Activated CD4-positive, alpha-beta T cell treated with anti-CD3 and anti-CD28 coated beads, Interleukin-2, amount 10 ng/mL, durations not matched to agents 24 days and 14 days (primary cell): ENCODE measurements at places on chromosomes 4 and X. TPM values are rescaled to one million over a fixed set of nuclear protein-coding genes. Genes with fewer than 3 reads are reported as not detected.

- H3K36me3 ChIP-seq, result no peaks in the 10 kb centered on the region
- H3K27ac ChIP-seq, result no peak overlapping the region
- no peak for DNase-seq
- peaks cover 3% of the 10 kb centered on the region for H3K4me1 ChIP-seq
- H3K27me3 ChIP-seq, result peaks cover 5% of the 10 kb centered on the region
- H3K4me3 ChIP-seq, result no peak overlapping the region
Observed at GRCh38 chr4:1038948-1039492, 27.6 kb downstream of the FGFRL1 start.

DNA sequence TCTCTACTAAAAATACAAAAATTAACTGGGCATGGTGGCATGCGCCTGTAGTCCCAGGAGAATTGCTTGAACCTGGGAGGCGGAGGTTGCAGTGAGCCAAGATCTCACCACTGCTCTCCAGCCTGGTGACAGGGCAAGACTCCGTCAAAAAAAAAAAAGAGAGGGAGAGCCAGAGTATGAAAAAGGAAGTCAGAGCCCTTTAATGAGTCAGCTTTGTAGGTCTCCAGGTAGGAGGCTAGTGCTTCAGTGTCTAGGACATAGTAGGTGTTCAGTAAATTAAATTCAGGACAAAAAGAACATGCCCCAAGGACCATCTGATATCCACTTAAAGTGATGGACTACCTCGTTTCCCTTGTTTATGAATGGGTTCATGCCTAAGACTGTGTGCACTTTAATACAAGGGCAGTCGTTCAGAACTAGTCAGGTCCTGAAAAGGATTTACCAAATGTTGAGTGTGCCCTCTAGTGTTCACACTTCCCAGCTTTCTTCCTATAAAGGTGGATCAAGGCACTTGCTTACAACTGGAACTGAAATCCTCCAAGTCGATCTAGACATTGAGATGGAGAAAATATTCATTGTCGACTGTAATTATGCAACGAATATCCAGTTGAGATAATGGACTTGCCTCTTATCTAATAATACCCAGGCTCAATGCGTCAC, 29.0 kb downstream of the F9 start:
- no peak overlapping the region for H3K4me3 ChIP-seq
- no peaks in the 10 kb centered on the region for H3K4me1 ChIP-seq
- no peaks in the 10 kb centered on the region for H3K36me3 ChIP-seq
- DNase-seq, result peak; percentile 58
- H3K27me3 ChIP-seq, result no peaks in the 10 kb centered on the region

GRCh38 chrX:38085813-38086212, 79.5 kb downstream of the SYTL5 start:
- no peak overlapping the region for H3K27ac ChIP-seq
- no peak overlapping the region for H3K4me3 ChIP-seq
- H3K4me1 ChIP-seq, result no peaks in the 10 kb centered on the region

- peaks cover 1% of the 10 kb centered on the region for H3K27me3 ChIP-seq
- H3K27ac ChIP-seq, result no peak overlapping the region
- H3K4me1 ChIP-seq, result no peaks in the 10 kb centered on the region
- no peak for DNase-seq
- H3K36me3 ChIP-seq, result no peaks in the 10 kb centered on the region
- no peak overlapping the region for H3K4me3 ChIP-seq
Observed at GRCh38 chrX:31314921-31315320, 243.1 kb upstream of the FTHL17 start.

DNA sequence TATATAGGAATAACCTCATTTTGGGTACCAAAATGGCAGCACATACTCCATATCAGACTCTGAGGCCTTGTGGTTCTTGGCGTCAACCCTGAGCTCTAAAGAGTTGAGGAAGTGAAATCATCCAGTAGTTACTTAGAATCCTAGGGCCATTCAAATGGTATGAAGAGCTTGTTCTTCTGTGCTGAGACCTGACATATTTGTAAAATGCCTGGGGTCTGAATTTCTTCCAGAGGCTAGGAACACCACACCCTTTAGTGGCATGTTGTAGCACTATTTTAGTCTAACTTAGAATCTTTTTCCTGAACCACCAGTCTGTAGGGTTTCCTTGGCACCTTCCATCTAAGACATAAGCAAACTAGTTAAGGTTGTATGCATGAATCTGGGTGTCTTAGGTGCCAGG, 18.1 kb upstream of the GDPD2 start:
- no peak for DNase-seq
- H3K27me3 ChIP-seq, result no peaks in the 10 kb centered on the region
- H3K27ac ChIP-seq, result no peak overlapping the region
- H3K36me3 ChIP-seq, result peaks cover 23% of the 10 kb centered on the region
- no peak overlapping the region for H3K4me3 ChIP-seq

- H3K4me1 ChIP-seq, result no peaks in the 10 kb centered on the region
- no peak overlapping the region for H3K4me3 ChIP-seq
- H3K36me3 ChIP-seq, result no peaks in the 10 kb centered on the region
- H3K27ac ChIP-seq, result no peak overlapping the region
- H3K27me3 ChIP-seq, result no peaks in the 10 kb centered on the region
Observed at GRCh38 chr4:102031406-102031805, 240.9 kb downstream of the BANK1 start.

GRCh38 chr4:168853770-168854169, 156.3 kb downstream of the CBR4 start:
- no peak for DNase-seq
- peak overlapping the region; percentile 53 for H3K4me3 ChIP-seq
- no peaks in the 10 kb centered on the region for H3K27me3 ChIP-seq
- peaks cover 12% of the 10 kb centered on the region for H3K36me3 ChIP-seq
- H3K4me1 ChIP-seq, result peaks cover 32% of the 10 kb centered on the region

- H3K4me1 ChIP-seq, result no peaks in the 10 kb centered on the region
- H3K27me3 ChIP-seq, result peaks cover 2% of the 10 kb centered on the region
- DNase-seq, result no peak
- H3K27ac ChIP-seq, result no peak overlapping the region
Observed at GRCh38 chr4:182717788-182718583, 199.2 kb downstream of the DCTD start.

DNA sequence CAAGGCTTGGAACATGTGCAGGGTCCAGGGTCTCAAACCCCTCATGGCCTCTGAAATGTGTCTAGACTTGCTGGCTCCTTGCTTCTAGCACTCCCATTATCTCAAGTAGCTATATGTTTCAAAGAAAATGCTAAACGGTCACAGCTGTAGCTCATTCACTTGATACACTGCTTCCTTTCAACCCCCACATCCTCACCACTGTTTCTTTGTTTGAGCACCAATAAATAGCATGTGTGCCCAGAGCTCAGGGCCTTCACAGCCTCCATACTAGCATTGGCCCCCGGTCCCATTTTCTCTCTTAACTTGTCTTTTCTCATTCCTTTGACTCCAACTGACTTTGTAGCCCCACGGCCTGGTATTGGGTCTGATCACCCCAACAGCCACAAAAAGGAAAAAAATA, 801.8 kb downstream of the STIM2 start:
- no peaks in the 10 kb centered on the region for H3K27me3 ChIP-seq
- no peaks in the 10 kb centered on the region for H3K36me3 ChIP-seq
- no peak for DNase-seq
- H3K27ac ChIP-seq, result no peak overlapping the region

DNA sequence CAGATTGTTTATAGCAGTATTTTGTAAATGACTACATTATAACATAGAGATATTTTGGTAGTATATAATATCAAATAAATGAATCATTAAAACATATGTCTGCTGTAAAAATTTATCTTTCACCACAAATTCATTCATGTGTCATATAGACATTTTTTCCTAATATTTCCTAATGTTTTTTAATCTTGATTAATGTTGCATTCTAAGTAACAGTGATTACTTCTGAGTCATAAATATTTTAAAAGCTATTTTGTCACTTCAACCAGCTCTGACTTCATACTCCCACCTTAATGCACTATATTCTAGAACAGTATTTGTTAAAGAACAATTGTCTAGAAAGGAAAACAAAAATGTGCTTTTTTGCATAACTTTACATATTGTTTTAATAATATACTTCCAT, 904.6 kb downstream of the CCSER1 start:
- no peak overlapping the region for H3K4me3 ChIP-seq
- no peak overlapping the region for H3K27ac ChIP-seq
- H3K27me3 ChIP-seq, result no peaks in the 10 kb centered on the region
- no peak for DNase-seq
- no peaks in the 10 kb centered on the region for H3K4me1 ChIP-seq
- H3K36me3 ChIP-seq, result no peaks in the 10 kb centered on the region

DNA sequence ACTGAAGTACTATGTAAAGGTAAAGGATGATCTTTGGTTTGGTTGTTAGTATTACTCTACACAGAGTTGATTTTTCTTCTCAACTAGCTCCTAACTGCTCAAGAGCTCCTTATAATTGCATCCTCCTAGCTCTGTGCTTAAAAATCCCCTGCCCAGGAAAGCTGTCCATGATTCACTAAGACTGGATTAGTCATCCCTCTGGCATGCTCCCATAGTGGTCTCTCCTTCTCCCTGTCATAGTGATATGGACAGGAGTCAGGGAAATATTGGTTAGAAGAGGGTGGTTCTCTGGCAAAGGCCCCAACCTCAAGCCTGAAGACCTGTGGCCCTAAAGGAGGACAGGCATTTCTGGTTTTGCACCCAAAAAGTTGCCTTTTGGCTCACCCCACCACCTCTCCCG, 242.3 kb upstream of the KCNIP4 start:
- H3K27me3 ChIP-seq, result no peaks in the 10 kb centered on the region
- no peak for DNase-seq
- H3K4me1 ChIP-seq, result no peaks in the 10 kb centered on the region
- no peak overlapping the region for H3K4me3 ChIP-seq
- no peak overlapping the region for H3K27ac ChIP-seq

DNA sequence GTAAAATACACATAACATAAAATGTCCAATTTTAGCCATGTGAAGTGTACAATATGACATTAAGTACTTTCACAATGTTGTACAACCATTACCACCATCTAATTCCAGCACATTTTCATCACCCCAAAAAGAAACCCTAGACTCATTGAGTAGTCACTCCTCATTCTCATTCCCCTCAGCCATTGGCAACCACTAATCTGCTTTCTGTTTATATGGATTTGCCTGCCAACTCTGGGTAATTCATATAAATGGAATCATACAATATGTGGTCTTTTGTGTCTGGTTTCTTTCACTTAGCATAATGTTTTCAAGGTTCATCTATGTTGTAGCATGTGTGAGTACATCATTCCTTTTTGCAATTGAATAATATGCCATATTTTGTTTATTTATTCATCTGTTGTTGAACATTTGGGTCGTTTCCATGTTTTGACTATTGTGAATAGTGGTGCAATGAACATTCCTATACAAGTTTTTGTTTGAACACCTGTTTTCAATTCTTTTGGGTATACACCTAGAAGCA, 43.0 kb downstream of the EIF2S3 start:
- H3K4me1 ChIP-seq, result peaks cover 10% of the 10 kb centered on the region
- no peak overlapping the region for H3K27ac ChIP-seq
- H3K27me3 ChIP-seq, result no peaks in the 10 kb centered on the region

DNA sequence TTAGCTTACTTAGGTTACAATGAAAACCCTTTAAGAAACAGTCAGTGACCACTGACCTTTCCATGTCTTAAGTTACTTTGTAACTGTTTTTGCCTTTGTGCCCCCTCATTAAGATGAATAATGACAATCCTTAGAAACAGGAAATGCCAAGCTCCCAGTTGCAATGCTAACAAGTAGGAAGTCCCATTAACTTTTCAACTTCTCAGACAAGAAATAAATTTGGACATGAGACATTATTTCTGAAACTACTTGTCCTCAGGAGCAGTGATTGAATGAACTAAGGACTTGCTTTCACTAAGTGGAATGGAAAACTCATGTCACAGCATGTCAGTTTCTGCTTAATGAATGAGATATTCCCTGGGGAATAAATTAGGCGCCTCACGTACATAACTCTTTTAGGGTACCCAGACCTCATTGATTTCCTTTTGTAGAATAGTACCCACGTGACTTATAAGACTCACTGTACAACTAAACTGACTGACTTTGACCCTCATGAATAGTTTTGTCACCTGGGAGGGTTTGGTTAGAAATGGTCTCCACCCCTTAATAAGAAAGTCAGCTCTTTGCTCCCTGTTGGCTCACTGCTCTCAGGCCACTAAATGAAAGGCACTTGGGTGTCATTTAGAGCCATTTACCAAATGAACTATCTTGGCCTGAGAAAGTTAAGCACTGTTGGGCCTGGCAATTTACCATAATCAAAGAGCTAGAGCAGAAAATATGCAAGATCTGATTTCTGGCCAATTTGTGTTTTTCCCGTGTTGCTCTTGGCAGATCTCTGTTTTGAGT, 383.9 kb downstream of the RPA4 start:
- DNase-seq, result no peak
- H3K27ac ChIP-seq, result no peak overlapping the region
- no peaks in the 10 kb centered on the region for H3K4me1 ChIP-seq
- no peak overlapping the region for H3K4me3 ChIP-seq
- H3K27me3 ChIP-seq, result no peaks in the 10 kb centered on the region
- no peaks in the 10 kb centered on the region for H3K36me3 ChIP-seq

DNA sequence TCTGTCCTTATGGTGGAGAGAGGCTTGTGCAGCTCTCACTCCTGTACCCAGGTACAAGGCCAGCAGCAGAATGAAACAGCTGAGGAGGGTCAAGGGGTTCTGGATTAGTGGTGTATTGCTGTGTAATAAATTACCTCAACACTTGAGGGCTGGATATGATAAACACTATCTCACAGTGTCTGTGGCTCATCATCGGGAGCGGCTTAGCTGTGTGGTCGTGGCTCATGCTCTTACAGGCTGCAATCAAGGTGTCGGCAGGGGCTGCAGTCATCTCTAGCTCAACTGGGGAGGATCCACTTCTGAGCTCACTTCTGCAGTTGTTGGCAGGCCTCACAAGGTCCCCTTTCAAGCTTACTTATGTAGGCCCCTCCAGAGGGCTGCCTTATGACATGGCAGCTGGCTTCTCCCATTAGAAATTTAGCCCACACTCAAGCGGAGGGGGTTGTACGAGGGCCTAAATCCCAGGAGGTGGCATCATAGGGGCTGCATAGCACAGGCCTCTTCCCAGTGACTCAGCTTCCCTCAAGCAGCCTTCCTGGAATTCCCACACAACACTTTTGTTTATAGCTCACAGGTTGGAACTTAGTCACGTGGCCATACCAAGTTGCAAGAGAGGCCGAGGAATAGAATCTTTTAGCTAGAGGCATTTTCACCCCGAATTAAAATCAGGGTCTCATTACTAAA, 148.2 kb upstream of the RPS6KA3 start:
- H3K4me1 ChIP-seq, result peaks cover 31% of the 10 kb centered on the region
- peaks cover 5% of the 10 kb centered on the region for H3K36me3 ChIP-seq
- no peak overlapping the region for H3K27ac ChIP-seq
- DNase-seq, result no peak
- no peak overlapping the region for H3K4me3 ChIP-seq

GRCh38 chrX:96989830-96990571, 106.3 kb downstream of the RPA4 start:
- H3K27me3 ChIP-seq, result no peaks in the 10 kb centered on the region
- H3K4me3 ChIP-seq, result no peak overlapping the region
- no peaks in the 10 kb centered on the region for H3K36me3 ChIP-seq
- H3K27ac ChIP-seq, result no peak overlapping the region

- H3K4me3 ChIP-seq, result no peak overlapping the region
- no peaks in the 10 kb centered on the region for H3K36me3 ChIP-seq
- H3K4me1 ChIP-seq, result peaks cover 4% of the 10 kb centered on the region
- peaks cover 4% of the 10 kb centered on the region for H3K27me3 ChIP-seq
- no peak for DNase-seq
Observed at GRCh38 chr4:113300471-113300928, 251.0 kb downstream of the ANK2 start.

- DNase-seq, result no peak
- no peak overlapping the region for H3K27ac ChIP-seq
- no peaks in the 10 kb centered on the region for H3K27me3 ChIP-seq
Observed at GRCh38 chr4:907691-908425, 24.3 kb downstream of the GAK start.

AMBN gene
- not detected in 2 replicates for total RNA-seq

PRKG2 gene
- 0.07 and 0.12 TPM in 2 replicates for total RNA-seq

CHIC2 gene
- total RNA-seq, result 20.0 and 23.8 TPM in 2 replicates

FNIP2 gene
- 19.1 and 19.2 TPM in 2 replicates for total RNA-seq

TCP11X2 gene
- not detected in 2 replicates for total RNA-seq

IL15 gene
- 0.86 and 0.92 TPM in 2 replicates for total RNA-seq

MOSPD2 gene
- 15.3 and 16.0 TPM in 2 replicates for total RNA-seq
